ENCODE measurements at places on chromosomes 4 and X. TPM values are rescaled to one million over a fixed set of nuclear protein-coding genes. Genes with fewer than 3 reads are reported as not detected.

- peak; percentile 16 for DNase-seq
Measured at GRCh38 chr4:153467897-153468262, 1.7 kb downstream of the TMEM131L start.

- no peak for DNase-seq
Measured at GRCh38 chrX:103663981-103664762, 22.3 kb downstream of the MORF4L2 start.

GRCh38 chr4:119666653-119667091, 38.1 kb upstream of the PDE5A start:
- no peak for DNase-seq

GRCh38 chr4:57094832-57095223, 15.4 kb downstream of the IGFBP7 start:
- DNase-seq, result peak; percentile 81

GRCh38 chrX:51837921-51838320, 55.5 kb upstream of the MAGED1 start:
- peak; percentile 0 for DNase-seq

- no peak for DNase-seq
Measured at GRCh38 chrX:128929271-128930057, 593.8 kb downstream of the SMARCA1 start.

DNA sequence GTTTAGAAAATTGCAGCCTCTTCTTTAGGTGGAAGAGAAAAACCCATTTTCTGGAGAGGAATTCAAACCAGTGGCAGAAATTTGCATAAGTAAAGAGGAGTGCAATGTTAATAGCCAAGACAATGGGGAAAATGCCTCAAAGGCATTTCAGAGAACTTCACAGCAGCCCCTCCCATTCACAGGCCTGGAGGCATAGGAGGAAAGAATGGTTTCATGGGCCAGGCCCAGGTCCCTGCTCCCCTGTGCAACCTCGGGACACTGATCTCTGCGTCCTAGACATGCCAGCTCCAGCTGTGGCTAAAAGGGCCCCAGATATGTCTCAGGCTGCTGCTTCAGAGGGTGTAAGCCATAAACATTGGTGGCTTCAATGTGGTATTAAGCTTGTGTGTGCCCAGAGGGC, 161.8 kb upstream of the CENPE start:
- no peak for DNase-seq

DNA sequence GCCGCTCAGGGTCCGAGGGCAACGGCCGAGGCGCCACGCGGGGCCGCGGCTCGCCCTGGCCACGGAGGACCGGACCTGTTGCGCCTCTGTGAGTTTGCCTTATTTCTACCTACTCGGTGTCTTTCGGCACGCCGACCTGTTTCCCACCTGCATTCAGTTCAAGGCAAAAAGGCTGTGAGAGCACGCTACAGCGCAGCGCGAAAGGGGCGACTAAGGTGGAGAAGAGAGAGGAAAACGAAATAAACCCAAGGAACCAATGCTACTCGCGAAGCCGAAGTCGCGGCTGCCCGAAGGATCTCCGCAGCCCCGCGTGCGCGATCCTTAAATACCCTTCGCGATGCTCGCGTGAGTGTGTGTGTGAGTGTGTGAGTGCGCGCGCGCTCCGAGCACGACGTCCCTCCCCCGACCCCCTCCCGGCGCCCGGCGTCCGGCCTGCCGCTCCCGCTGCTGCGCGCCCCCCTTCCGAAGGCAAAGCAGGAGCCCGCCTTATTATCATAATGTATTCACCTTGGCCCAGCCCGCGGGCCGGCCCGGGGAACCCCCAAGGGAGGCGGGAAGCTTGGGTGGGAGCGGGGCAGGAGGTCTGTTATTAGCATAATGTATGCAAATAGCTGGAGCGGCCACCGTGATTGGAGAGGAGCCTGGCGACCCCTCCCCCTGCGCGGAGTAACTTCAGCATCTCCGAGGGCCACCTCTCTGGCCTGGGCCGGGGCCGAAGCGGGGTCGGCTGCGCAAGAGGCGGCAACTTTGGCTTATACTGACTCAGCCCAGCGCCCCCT, at the start of gene COL25A1:
Gene COL25A1 (minus strand): TSS at position 298 of the 779 bp plus-strand sequence.
- DNase-seq, result no peak

- no peak for DNase-seq
Measured at GRCh38 chrX:71540801-71541200, 7.9 kb downstream of the OGT start.

- DNase-seq, result no peak
Measured at GRCh38 chr4:1363513-1363912, 16.5 kb downstream of the UVSSA start.

GRCh38 chr4:69617083-69617694, 22.3 kb downstream of the UGT2A2 start:
- DNase-seq, result peak; percentile 2

- DNase-seq, result peak; percentile 48
Measured at GRCh38 chrX:40012039-40012867, 85.5 kb downstream of the BCOR start.

GRCh38 chr4:186570193-186570996, 15.0 kb upstream of the MTNR1A start:
- DNase-seq, result peak; percentile 50

DNA sequence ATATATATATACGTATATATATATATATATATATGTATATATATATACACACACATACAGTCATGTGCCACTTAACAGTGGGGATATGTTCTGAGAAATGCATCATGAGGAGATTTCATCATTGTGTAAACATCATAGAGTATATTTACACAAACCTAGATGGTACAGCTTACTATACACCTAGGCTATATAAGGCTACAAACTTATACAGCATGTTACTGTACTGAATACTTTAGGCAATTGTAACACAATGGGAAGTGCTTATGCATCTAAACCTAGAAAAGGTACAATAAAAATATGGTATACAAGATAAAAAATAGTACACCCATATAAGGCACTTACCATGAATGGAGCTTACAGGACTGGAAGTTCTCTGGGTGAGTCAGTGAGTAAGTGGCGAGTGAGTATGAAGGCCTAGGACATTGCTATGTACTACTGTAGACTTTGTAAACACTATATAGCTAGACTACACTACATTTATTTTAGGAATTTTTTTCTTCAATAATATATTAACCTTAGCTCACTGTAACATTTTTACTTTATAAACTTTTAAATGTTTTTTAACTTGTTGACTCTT, 13.2 kb upstream of the CCSER1 start:
- no peak for DNase-seq

- no peak for DNase-seq
Measured at GRCh38 chr4:140707325-140707724, 48.9 kb downstream of the TBC1D9 start.

DNA sequence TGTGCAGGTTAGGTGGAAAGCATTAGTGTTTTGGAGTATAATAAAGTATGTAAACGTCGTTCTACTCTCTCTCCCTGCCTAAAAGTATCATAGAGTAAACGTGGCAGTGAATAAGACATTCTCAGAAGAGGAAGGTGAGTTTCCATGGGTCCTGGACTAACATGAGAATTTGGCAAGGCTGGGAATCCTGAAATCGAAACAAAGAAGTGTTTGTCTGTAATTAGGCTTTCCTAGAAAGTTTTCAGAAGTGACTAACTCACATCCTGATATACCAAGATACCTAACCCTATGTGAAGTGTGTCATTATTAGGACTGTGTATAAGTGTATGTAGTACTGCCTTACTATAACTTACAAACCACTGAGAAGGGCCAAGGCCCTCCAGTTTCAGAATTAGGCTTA, 50.7 kb upstream of the MAOA start:
- no peak for DNase-seq

DNA sequence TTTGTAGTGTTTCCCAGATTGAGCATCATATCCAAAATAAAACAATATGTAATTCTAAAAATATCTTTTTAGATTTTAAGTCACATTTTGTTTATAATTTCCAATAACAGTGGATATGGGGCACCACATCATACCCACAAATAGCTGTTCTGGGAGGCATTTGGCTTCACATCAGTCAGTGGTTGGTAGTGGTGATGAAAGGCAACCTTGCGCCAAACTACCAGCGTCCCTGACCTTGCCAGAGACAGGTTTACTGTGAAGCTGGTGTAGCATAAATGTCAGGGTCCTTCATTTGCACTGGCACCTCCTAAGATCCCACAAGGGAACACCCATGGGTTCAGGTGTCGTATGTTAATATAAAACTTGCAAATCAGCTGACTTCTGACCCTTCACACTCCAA, 222.2 kb downstream of the DCTD start:
- DNase-seq, result no peak

DNA sequence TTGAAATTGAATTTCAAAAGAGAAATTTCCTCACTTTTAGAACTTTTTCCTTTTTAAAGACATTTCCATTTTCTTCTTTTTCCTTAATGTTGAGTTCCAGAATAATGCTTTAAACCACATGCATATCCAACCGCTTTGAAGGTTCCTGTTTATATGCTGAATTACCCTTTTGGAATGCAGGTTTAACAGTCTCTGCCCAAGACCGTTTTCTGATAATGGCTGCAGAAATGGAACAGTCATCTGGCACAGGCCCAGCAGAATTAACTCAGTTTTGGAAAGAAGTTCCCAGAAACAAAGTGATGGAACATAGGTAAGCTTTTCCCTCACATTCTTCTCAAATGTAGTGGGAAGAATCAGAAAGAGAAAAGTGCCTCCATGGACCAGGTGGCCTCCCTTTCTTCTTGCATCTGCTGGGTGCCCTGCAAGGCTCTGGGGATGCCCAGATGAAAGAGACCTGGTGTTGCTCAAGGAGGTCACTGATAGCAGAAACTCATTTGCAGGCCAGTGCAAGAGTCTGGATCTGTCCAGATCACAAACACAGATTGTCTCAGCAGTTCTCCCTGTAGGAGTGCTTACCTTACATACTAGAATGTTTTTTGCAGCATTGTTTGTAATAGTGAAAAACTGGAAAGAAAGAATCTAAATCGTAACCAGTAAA, 42.9 kb downstream of the MOSPD2 start:
- DNase-seq, result peak; percentile 69

- DNase-seq, result peak; percentile 82
Measured at GRCh38 chrX:67619253-67619652, 75.4 kb downstream of the AR start.

GRCh38 chr4:33062155-33062806, 2342.1 kb downstream of the PCDH7 start:
- DNase-seq, result no peak

- peak; percentile 33 for DNase-seq
Measured at GRCh38 chr4:56764775-56765174, 56.7 kb downstream of the SPINK2 start.

DNA sequence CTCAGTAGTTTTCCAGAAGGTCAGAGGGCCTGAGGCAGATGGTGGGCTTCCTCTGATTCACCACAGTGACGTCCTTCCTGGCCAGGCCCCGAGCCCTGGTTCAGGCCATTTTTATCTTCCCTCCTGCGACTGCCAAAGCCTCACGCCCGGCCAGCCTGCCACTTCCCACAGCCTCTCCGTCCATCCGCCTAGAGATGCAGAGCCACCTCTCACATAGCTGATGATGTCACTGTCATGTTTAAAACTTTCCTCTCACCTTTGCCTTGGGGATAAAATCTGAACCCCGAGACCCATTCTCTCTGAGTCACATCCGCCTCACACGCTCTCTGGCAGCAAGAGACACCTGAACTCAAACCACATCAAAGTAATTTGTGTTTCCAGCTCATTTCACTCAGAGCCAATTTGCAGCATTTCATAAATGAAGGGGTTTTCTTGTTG, 175.3 kb downstream of the QDPR start:
- DNase-seq, result no peak

- no peak for DNase-seq
Measured at GRCh38 chr4:76058302-76058701, 16.2 kb upstream of the ART3 start.

- DNase-seq, result no peak
Measured at GRCh38 chr4:111693758-111694157, 451.5 kb upstream of the FAM241A start.

- peak; percentile 80 for DNase-seq
Measured at GRCh38 chrX:703866-704265, 73.3 kb downstream of the SHOX start.

FAM241A gene
- total RNA-seq, result 0.65 TPM

ZNF182 gene
- total RNA-seq, result 2.5 TPM

WAS gene
- total RNA-seq, result not detected

TIMM17B gene
- total RNA-seq, result 68.8 TPM

FGFBP1 gene
- total RNA-seq, result not detected

TMEM154 gene
- total RNA-seq, result 1.9 TPM

KIAA0232 gene
- 18.9 TPM for total RNA-seq

NKX6-1 gene
- total RNA-seq, result not detected

KLHL5 gene
- 48.4 TPM for total RNA-seq

DUX4 gene
- not detected for total RNA-seq
